Naive thymus-derived CD4-positive, alpha-beta T cell (primary cell): ENCODE measurements at places on chromosomes 2 and 18.

DNA sequence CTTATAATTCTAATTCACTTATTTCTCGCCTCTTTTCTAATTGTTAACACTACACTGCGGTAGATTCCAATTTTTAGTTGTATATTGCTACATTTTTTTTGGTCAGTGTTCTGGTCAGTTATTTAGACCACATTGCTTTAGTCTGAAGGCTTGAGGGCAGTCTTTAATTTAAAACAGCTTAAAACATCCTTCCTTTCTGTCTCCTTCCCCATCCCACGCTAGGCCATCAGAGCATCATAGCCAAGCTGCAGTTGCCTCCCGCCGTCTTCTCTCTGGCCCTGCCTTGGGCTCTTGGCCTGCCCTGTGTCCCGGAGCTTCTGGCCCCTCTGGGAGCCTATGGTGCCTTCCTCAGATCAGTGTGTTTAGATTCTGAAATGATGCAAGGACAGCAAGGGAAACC, 52.6 kb upstream of the GLI2 start:
- H3K4me1 ChIP-seq, result peaks cover 4% of the 10 kb centered on the region
- no peaks in the 10 kb centered on the region for H3K27me3 ChIP-seq
- H3K36me3 ChIP-seq, result no peaks in the 10 kb centered on the region
- no peak overlapping the region for H3K4me3 ChIP-seq
- no peak overlapping the region for H3K27ac ChIP-seq

DNA sequence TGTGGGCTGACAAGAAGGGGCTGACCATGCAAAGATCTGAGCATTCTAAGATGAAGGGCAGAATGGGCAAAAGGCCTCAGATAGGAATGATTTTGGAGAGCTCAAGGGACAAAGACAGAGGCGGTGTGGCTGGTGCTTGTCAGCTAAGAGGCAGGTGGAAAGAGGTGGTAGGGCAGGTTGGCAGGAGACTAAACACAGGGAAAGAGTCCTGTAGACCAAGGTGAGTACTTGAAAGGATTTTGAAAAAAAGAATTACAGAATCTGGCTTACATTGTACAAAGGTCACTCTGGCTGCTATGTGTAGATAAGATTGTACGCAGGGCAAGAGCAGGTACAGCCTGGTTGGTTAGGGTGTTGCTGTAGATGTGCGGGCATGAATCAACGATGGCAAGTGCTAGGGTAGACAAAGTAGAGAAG, 50.6 kb downstream of the STK39 start:
- H3K36me3 ChIP-seq, result no peaks in the 10 kb centered on the region
- no peak overlapping the region for H3K27ac ChIP-seq
- H3K4me3 ChIP-seq, result no peak overlapping the region
- peaks cover 46% of the 10 kb centered on the region for H3K4me1 ChIP-seq
- no peak for DNase-seq

DNA sequence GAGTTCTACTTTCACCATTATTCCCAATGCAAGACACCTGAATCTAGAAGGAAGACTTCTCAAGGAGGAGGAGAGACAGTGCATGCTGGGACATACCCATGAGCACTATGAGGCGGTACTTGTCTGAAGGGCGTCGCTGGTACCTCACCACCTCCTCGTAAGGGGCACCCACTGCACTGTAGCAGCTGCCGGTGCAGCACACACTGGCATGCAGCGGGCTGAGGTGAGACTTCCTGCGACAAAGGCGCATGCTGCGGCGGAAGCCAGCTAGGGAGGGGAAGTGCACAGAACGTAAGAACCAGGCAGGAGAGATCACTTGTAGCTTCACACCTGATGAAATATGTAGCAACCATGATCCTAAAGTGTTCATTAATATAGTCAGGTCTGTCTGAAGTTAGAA, 12.8 kb upstream of the TMEM237 start:
- no peaks in the 10 kb centered on the region for H3K36me3 ChIP-seq
- H3K27ac ChIP-seq, result no peak overlapping the region
- no peaks in the 10 kb centered on the region for H3K4me1 ChIP-seq
- no peaks in the 10 kb centered on the region for H3K27me3 ChIP-seq

DNA sequence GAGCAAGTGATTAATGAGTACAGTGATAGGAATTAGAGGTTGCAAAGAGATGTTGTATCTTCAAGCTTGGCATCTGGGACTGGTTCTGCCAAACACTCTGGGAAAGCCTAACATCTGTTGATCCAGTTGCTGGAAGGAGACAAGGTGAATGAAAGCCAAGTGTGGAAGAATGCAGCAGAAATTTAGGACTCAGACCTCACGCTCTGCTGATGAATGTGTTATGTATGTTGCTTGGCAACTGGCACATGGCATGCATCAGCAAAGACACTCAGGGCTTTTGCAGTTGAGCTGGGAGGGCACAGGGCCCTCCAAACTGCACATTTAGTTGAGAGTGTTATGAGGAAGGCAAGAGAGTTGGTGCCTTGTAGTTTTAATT, 105.5 kb downstream of the COLEC12 start:
- H3K4me1 ChIP-seq, result no peaks in the 10 kb centered on the region
- no peak overlapping the region for H3K4me3 ChIP-seq
- no peak overlapping the region for H3K27ac ChIP-seq
- no peak for DNase-seq

GRCh38 chr18:8959551-8960135, 142.9 kb upstream of the NDUFV2 start:
- no peak overlapping the region for H3K4me3 ChIP-seq
- H3K36me3 ChIP-seq, result no peaks in the 10 kb centered on the region
- no peaks in the 10 kb centered on the region for H3K4me1 ChIP-seq
- H3K27me3 ChIP-seq, result peaks cover 4% of the 10 kb centered on the region
- H3K27ac ChIP-seq, result no peak overlapping the region
